ENCODE measurements at places on chromosomes 7 and 10. TPM values are rescaled to one million over a fixed set of nuclear protein-coding genes. Genes with fewer than 3 reads are reported as not detected.

Gene MYO3A
- not detected for total RNA-seq

Gene SORCS1
- not detected for total RNA-seq

Gene CACNB2
- total RNA-seq = not detected

Gene WDFY4
- 2.0 TPM for total RNA-seq

Gene BMPER
- total RNA-seq = not detected

Gene GRID1
- total RNA-seq = not detected

- DNase-seq = no peak
These were observed 287.0 kb downstream of the WDR37 start for GRCh38 chr10:1343176-1343575.

DNA sequence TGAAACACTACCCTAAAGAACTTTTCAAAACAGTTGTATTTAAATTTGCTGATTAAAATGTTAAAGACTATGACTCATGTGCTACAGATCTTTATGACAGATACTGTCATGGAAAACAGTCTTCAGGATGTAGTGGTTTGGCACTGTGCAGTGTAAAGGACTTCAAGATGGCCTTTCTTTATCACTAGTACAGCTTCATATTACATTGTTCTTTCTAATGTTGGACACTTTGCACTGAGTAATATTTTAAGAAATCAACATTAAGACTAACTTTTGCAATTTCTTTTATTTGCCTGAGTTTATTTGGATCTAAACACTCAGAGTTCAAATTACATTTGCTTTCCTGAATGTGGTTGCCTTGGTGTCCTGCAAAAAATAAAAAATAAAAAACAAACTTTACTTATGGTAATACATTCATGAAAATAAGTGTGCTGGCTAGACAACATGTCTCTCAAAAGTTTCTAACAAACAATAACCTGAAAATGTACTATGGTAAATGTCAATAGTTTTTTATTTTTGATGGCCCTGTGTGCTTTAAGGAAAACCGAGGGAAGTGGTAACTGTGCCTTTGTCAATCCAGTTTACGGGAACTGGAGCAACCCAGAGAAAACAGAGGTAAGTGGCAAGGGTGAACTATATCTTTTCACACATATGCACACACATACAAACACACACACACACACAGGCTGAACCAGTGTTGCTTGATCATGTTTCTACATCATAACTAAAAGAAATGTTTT lies 85.9 kb upstream of the PLXDC2 start:
- DNase-seq = no peak

GRCh38 chr7:98294798-98295382 lies 13.4 kb downstream of the BRI3 start:
- no peak for DNase-seq

DNA sequence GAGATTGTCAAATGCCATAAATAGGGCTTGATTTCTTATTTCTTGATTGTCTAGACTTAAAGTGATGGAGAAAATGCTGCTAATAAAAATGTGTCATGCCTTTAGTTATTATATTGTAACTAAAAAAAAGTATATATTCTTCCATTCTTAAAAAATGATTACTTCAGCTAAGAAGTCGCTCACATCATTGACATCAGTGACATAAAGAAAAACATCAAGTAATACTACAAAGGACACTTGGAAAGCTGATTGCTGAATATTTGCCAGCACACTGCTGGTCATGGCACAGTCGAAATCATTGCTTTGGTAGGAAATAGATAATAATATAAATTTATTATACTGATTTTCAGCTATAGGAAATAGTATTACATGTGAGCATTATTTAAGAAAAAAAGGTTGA lies 62.6 kb downstream of the LOXL4 start:
- DNase-seq = no peak

GRCh38 chr10:23096802-23097549 lies 1.6 kb downstream of the MSRB2 start:
- no peak for DNase-seq

- no peak for DNase-seq
These were observed 286.5 kb upstream of the SORCS1 start for GRCh38 chr10:107451047-107451446.

Data from natural killer cell treated with Interleukin-12 subunit alpha and Interleukin-12 subunit beta and Interleukin-15 and Interleukin-18, amount 100 ng/mL, for 72 hours (primary cell).